Activated T-helper 9 cell treated with anti-CD3 and anti-CD28 coated beads, Interleukin-2, amount 50 U/mL, for 16 hours (primary cell): ENCODE measurements at places on chromosomes 2 and 18.

- DNase-seq: no peak
Observed at GRCh38 chr2:160111951-160112798, 49.8 kb upstream of the PLA2R1 start.

- no peak for DNase-seq
Observed at GRCh38 chr2:30105556-30105955, 41.3 kb upstream of the YPEL5 start.

DNA sequence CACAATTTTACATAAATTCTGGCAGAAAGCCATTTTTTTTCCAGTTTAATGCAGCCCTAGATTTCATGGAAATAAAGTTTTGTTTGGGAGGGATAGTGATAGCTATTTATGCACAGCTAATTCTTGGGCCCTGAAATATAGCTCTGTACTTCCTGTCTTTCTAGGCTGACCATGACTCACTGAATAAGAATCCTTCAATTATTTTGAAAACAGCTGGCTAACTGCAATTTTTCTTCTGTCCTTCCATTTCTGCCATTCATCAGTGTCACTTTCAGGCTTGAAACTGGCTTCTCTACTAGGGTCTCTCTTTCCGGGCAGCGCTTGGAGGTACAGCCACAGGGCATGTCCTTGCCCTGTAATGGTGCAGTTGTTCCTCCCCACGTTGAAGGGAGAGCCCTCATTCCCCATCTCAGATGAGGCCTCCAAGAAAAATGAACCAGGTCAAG is 97.1 kb upstream of the TMEM178A start:
- DNase-seq: no peak

GRCh38 chr2:205386109-205386508 is 296.2 kb upstream of the NRP2 start:
- no peak for DNase-seq

DNA sequence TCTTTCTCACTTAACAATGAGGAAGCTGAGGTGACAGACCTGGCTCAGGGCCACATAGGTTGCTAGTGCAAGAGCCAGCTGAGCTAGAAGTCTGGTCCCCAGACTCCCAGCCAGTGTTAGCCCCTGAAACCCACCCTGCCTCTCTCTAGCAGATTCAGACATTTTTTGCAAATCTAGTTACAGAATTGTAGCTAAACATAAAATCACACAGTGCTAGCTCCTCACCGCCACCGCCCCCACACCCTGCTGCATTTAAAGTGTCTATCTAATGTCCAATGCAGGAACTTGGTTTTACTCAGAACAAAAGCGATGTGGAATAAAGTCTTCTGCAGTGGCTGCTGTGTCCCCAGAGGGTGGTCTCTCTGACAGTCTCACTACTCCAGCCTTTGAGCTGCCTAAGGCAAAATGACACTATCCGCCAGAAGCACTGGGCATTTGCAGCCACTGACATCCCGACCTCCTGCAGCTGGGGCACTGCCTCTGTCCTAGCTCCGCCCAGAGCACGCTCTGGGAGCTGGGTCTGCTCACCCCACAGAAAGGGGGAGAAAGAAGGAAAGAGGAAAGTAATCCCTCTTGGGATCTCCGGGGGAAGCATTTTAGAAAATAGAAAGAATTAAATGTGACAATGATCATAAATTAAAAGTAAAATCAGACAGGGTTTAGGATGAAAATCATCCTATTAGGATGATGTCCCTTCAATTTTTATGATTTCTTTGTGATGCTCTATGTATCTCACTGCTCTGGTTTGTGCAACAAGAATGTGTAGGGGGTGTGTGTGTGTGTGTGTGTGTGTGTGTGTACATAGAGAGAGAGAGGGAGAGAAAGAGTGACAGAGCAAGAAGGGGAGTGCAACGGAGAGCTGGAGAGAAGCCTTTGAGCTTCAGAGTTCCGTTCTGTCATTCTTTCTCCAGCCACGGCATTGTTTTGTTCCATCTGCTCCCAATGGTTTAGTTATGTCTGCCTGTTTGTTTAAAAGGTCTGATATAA is 50.5 kb upstream of the ST8SIA3 start:
- no peak for DNase-seq
